ENCODE measurements at places on chromosomes 16 and 17.

DNA sequence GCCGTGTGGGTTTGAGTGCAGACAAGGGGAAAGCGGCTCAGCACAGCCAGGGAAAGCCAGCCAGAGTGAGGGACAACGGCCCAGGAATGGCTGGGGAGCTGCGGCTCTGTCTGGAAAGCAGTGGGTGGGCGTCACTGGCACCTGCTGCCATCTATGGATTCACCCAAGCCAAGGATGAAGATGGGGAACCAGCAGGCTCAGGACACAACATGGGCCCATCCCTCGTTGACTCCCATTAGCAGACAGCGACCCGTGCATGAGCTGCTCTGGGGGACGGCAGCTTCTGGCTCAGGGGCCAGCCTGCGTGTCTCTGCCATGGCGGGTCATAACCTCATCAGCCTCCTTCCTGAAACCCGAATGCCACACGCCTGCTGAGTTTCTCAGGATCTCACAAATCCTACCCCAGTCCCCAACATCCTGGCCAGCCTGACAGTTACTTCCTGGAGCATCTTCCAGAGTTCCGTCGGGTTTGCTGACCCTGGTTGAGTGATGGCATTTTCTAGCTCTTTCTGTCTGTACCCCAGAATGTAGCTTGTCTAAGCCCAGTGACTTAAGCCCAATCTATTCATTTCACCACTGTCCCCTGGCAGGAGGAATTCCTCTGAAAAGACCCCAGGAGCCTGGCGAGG lies 50.7 kb downstream of the SLC7A5 start:
- DNase-seq: no peak

GRCh38 chr16:81405702-81406113 lies 38.9 kb upstream of the CMIP start:
- no peak for DNase-seq

DNA sequence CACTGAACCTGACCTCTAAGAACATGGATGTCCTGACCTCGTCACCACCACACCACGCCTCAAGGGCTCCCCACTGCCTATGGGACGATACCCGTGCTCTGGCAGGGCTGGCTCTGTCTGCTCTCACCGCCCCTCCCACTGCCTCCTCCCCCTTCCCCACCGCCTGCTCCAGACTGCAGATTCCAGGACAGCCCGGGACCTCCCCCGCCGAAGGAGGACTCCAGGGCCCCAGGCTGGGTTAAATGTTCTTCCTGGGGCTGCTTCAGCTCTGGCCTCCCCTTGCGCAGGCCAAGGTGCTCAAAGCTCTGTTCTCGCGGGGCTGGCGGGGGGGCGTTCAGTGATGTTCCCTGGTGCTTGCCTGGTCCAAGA lies 3.1 kb downstream of the NPW start:
- no peak for DNase-seq

- DNase-seq: no peak
These were observed 291.1 kb upstream of the IRX3 start for GRCh38 chr16:54577651-54578128.

DNA sequence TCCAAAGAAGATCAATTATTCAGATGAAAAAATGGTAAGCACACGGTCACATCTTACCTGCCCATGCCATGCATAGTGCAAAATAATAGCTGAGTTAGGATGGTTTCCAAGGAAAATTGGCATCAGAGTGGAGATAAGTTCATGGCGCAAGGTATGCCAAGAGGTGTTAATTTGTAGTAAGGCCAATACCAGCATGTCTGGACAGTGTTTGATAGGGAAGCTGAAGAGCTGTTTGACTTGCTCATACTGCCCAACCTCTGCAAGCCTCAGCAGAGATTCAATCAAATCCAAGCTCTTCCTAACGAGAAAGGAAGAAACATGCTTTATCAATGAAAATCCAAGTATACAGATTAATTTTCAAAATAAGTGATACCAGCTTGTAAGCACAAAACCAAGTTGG lies 51.0 kb downstream of the CNOT1 start:
- no peak for DNase-seq

DNA sequence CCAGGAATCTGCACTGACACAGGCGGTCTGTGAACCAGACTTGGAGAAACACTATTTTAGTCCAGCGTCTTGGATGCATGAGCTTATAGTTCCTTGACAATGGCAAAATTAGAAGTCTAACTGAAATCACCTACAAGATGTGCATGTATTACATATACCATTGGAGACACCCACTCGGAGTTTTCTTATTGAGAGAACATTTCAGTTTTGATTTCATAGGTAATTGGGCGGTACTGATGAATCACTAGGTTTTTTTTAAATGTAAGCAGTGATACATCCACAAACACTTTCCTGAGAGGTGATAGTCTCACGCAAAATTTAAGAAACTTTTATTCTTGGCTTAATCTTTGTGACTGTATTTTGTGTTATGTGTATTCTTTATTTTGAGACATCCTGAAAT lies 69.8 kb downstream of the PRKCA start:
- no peak for DNase-seq

DNA sequence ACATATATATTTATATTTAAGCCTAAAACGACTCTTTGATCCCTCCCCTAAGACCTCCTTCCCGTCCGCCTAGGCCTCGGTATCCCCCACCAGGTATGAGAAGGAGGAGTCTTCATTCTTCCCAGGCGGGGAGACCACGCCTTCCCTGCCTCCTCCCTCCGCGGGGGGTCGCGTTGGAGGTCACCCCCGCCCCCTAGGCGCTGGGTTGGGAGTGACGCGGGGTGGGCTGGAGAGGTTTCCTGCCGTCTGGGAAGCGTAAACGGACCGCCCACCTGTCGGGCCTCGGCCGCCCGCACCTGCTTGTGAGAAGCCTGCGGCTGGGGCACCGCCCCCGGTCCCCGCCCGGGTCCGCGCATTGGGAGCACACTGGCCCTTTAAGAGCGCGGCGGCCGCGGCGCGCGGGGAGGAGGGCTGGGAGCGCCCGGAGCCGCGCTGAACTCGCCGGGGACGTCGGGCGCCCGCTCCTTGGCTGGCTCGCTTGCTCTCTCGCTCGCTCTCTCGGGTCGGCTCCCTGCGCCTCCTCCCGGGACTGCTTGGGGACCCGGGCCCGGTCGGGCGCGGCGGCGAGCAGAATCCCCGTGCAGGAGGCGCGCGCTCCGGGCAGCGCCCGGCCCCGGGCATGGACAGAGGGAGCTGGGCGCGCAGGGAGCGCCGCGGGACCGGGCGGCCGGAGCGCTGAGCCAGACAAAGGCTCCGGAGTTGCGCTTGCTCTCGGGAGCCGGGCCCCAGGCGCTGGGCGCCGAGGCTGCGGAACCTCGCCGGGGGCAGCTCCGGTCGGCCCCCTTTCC lies at the start of gene MMP15:
Gene MMP15 (plus strand): TSS at position 404 of the 788 bp plus-strand sequence. CDS start 597 bp downstream, outside the sequence.
- DNase-seq: peak; percentile 71

DNA sequence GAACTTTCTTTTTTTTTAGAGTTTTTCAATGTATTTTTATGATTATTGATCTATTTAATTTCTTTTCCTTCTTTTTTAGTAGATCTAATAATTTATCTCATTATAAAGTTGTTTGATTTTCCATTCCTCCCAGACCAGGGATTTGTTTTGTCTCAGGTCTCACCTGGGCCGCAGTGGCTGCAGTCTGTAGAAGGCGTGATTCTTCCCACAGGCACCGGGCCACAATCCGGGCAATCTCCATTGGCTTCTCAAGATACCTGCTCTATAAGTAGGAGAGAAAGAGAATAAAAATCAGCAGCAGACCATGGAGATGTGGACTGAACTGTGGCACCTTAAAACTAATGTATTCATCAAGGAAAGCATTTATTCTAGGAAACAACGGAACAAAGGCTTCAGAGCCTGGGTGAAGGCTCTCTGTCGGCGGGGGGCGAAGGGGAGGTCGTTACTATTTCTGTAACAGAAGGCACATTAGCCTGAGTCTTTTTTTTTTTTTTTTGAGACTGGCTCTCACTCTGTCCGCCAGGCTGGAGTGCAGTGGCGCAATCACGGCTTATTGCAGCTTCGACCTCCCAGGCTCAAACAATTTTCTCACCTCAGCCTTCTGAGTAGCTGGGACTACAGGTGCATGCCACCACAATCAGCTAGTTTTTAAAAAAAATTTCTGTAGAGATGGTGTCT lies 42.7 kb downstream of the STAT3 start:
- no peak for DNase-seq

GRCh38 chr17:66466840-66467367 lies 164.5 kb downstream of the PRKCA start:
- DNase-seq: peak; percentile 51

GRCh38 chr17:56322991-56323390 lies 169.7 kb downstream of the ANKFN1 start:
- DNase-seq: no peak

DNA sequence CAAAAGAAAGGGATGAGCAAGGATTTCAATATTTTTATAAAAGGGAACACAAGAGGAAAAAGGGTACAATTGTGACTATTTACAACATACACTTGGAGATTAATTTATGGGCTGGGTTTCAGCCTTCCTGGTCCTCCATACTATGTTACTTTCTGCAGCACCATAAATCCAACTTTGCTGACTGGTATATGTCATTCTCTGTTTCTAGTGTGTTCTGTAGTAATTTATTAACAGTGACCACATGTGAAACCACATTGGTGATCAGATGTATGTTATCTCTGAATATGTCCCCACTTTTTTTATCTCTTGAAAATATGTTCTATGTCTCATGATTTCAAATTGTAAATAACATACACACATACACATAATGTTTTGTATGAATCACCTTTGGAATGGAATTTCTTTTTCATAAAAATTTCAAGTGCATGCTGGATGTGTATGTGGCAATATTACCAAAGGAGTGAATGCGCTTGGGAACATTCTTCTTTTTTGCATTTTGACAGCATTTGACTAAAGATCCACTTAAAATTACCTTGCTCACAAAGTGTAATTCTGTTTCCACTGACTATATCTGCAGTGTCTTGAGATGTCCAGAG lies 2.9 kb upstream of the LYRM9 start:
- DNase-seq: no peak

- no peak for DNase-seq
These were observed 591.4 kb downstream of the TP53TG3F start for GRCh38 chr16:34050787-34051320.

DNA sequence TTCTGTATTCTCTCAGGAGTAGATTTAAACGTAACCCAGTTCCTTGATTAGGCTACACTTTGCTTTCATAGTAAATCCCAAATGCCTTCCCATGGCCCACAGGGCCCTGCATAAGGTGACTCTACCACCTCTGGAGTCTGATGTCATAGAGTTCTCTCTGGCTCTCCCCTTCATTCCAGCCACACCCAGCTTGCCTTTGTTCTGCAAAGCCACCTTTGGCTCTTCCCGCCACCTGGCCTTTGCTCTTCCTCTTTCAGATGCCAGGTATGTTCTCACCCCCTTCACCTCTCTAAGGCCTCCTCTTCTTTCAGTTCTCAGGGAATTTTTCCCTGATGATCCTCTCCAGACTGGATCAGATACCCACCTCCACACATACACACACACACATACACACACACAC lies 141.3 kb upstream of the HSBP1 start:
- DNase-seq: no peak

Data from femur (tissue), 1 donor.